ENCODE measurements at places on chromosomes 16 and 17.
A peak's percentile ranks its signal among the peaks of the same experiment; 100 is the strongest.

- no peak for DNase-seq
Observed at GRCh38 chr16:27779641-27780164, 229.8 kb downstream of the KATNIP start.

DNA sequence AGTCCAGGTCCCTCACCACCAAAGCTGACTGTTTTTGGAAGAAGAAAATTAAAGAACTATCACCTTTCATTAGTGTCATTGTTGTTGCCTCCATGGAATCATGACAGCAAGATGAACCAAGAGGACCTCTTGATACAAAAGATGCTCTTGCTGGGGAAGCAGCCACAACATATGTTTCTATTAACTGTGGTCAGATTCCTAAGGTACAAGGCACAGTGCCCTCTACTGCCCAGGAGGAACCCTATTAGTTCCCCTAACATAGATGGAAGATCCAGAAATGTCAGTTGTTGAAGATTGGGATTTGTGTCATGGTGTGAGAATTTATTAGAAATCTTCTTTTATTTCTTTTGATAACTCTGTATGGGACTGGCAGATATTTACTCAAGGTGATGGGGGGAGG, 188.2 kb upstream of the ANKFN1 start:
- DNase-seq = no peak

DNA sequence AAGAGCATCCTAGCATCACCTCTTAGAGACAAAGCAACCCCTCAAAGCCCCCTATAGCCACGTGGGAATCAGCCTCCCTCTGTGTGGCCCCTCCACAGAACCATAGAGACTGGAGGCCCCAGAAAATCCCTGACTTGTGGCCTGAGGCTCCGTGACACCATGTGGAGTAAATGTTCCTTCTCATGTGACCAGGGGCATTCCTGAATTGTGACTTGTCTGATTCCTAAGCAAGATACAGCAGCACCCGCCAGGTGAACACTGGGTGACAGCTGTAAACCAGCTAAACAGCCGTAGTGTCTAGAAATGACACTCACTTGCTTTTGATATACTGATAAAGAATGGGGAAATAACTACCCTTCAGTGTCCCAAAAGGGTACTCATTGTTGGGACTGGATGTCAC, 79.0 kb downstream of the DYNLRB2 start:
- no peak for DNase-seq

- no peak for DNase-seq
Observed at GRCh38 chr17:46770818-46771560, 47.5 kb downstream of the WNT3 start.

DNA sequence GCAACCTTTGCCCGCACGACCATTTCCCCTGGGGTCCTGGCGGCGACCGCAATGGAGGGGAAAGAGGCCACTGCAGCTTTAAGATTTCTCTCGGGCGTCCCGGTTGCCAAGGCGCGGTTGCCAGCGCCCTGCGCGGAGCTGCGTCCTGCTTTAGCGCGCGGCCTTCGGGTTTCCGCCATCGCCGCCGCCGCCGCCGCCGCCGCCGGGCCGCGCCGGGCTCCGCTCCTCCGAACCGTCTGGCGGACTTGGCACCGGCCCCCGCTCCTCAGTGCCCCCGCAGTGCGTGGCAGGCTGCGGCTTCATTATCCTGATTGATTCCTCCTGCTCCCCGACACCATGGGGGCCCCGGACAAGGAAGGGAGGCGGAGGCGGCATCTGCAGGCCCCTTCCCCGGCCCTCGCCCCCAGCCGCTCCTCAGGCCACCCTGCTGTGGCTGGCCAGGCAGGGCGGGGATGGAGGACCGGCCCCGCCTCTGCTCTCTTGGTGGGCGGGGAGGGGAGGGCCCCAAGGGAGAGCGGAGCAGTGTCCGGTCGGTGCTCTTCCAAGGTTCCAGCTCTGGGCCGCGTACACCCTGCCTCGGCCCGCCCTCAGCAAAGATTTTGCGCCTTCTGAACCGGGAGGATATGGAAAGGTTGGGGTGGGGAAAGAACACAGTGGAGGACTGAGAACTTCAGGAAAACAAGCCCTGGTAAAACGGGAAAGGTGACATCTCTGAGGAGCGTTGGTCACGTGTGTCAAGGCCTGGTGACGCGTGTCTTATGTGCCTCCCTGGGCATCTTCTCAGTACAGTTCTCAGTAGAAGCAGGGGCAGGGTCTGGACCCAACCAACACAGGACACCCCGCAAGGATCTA, 34.0 kb downstream of the NEUROD2 start:
- no peak for DNase-seq

GRCh38 chr17:28977659-28978355, 26.5 kb upstream of the PHF12 start:
- no peak for DNase-seq

GRCh38 chr16:74950511-74950910, 34.4 kb downstream of the WDR59 start:
- DNase-seq = no peak

DNA sequence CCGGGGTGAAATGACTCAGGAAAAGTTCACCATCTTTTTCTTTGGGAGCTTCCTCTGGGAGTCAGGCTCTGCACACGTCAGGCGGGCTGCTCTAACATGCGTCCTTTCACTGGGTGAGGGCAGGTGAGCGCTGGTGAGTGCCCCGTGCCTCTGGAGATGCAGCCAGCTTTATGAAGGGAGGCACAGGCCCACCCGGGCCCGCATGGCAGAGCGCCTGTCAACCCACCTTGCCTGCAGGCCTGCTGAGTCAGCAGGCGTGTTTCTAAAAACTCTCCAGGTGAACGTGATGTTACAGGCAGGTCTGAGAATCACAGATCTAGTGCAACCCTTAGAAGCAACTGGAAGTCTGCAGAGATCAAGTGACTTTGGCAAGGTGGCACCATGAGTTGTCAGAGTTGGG, 18.4 kb downstream of the MAP1LC3B start:
- no peak for DNase-seq

GRCh38 chr16:49620158-49620868, 235.6 kb downstream of the ZNF423 start:
- DNase-seq = no peak

GRCh38 chr16:79839466-79840341, 239.2 kb upstream of the MAF start:
- DNase-seq = no peak

DNA sequence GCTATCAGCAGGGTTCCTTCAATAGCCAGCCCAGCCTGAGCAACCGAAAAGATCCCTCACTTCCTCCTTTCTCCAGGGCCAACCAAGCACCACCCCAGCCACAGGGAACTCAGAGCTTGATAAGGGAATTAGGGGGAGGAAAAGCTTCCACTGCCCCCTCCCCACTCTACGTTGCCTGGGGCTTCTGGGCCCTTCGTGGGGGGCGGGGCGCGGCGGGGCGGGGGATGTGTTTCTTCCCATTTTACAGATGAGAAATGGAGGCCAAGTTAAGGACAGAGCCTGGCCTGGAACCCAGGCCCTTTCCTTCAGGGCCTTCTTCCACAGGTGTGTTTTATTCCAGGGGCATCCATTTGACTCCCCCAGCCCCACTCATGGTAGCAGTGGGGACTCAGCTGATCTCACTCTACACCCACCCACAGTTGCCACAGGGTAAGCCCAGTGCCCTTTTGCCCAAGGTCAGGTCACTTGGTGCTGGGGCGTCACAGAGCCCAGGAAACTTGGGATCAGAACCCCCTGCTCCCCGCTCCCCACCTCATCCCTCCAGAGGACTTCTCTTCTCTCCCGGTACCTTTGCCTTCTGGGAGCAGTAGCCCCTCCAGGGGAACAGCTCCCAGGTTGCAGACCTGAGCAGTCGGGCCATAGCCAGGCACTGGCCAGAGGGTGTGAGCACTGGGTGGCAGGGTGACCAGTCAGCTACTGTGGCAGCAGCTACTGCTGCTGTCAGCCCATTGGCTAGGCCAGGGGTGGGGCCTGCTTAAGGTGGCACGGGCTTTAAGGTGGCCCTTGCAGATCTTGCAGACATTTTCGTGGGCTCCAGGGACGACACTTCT, at the start of gene LDHD:
Gene LDHD, minus strand, starts transcription at position 700 of the 830 bp plus-strand sequence. Its CDS starts 60 bp downstream, at position 640.
- DNase-seq = no peak

GRCh38 chr17:7859028-7859427, 1.2 kb downstream of the CYB5D1 start:
- DNase-seq = no peak

- DNase-seq = no peak
Observed at GRCh38 chr16:31409433-31409832, 16.3 kb downstream of the ITGAD start.

- DNase-seq = no peak
Observed at GRCh38 chr17:38448208-38448771, 20.0 kb downstream of the ARHGAP23 start.

DNA sequence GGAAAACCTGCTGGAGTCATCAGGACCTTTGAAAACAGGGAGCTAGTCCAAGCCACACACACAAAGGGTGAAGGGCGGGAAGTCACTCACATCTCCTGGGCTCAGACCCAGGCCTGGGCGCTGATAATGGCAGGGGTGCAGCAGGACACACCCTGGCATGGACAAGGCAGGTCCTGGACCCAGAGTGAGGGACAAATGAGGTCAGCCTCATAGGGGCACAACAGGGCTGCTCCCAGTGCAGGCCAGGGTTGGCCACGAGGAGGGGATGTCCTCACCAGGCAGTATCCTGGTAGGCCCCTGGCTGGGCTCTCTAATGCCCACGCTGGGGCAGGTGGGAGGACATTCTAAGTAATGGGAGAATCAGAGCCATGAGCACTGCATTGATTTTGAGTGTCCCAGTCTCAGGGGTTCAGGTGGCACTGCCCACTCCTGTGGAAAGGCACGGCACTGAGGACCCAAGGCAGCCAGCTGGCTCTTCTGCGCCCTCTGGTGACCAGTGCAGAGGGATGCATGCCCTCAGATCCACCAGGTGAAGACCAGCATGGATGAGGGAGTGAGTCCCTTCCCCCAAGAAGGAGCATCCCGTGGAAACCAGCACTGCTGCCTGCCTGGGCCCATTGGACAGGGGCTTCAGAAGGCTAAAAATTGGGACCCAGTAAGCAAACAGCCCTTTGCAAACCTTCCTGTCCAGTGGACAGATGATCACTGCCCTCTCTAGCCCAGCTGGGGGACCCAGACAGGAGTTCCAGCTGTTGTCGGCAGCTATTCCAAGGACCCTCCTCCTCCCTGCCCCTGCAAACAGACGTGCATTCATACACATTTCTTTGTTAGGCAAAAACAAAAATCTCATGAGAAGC, 23.4 kb upstream of the SREBF1 start:
- peak; percentile 66 for DNase-seq

GRCh38 chr17:47213540-47213939, 4.4 kb downstream of the MYL4 start:
- no peak for DNase-seq

DNA sequence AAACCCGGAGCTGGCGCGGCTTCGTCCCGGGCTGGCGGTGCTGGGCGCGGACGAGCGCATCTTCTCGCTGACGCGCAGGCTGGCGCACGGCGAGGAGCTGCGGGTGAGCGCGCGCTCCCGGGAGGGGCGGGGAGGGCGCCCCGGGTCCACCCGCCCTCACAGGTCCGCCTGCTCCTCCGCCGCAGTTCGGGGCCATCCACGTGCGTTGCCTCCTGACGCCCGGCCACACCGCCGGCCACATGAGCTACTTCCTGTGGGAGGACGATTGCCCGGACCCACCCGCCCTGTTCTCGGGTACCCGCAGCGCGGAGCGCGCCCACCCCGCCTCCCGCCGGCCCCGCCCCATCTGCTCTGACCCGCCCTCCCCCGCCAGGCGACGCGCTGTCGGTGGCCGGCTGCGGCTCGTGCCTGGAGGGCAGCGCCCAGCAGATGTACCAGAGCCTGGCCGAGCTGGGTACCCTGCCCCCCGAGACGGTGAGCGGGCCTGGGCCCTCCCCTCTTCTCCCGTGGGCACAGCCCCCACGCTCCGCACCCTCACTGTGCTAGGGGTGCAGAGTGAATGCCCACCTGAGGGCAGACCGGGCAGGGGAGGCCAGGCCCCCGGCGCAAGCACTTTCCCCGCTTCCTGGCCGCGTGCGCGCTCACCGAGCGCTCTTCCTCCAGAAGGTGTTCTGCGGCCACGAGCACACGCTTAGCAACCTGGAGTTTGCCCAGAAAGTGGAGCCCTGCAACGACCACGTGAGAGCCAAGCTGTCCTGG, 1.4 kb downstream of the HAGHL start:
- peak; percentile 34 for DNase-seq

DNA sequence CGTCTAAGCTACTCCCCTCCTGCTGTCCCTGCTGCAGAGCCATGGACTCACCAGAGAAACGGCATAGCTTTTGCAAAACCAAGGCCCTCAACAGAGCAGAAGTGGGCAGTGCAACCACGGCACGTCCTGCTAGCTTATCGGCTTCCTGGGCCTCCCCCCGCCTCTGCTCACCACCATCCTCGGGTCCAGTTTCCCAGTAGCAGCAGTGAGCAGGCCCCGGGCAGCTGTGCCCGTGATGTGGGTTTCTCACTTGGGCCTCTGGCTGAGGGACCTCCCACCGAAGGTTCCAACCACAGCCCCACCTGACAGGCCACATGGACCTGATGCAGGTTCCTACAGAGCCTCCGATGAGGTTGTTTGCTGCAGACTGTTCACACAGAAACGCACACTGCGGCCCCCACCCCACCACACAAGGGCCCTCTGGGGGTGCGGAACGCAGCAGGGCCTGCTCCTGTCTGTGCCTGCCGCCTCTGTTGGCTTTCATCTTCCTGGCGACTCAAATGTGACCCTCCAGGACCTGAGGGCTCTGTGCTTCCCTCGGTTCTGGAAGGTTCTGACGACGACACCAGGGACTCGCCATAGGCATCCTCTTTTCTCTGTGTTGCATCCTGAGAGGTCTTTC, 24.8 kb downstream of the PDIA2 start:
- no peak for DNase-seq

DNA sequence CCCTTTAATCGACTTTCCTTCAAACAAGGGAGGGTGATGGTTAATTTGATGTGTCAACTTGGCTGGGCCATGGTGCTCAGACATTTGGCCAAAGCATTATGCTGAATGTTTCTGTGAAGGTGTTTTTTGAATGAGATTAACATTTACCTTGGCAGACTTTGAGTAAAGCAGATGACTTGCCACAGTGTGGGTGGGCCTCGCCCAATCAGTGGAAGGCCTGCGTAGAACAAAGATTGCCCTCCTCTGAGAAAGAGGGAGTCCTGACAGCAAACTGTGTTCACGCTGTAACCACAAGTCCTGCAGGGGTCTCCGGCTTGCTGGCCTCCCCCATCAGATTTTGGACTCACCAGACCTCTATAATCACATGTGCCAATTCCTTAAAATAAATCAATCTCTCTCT, 118.7 kb downstream of the SOX9 start:
- DNase-seq = no peak

DNA sequence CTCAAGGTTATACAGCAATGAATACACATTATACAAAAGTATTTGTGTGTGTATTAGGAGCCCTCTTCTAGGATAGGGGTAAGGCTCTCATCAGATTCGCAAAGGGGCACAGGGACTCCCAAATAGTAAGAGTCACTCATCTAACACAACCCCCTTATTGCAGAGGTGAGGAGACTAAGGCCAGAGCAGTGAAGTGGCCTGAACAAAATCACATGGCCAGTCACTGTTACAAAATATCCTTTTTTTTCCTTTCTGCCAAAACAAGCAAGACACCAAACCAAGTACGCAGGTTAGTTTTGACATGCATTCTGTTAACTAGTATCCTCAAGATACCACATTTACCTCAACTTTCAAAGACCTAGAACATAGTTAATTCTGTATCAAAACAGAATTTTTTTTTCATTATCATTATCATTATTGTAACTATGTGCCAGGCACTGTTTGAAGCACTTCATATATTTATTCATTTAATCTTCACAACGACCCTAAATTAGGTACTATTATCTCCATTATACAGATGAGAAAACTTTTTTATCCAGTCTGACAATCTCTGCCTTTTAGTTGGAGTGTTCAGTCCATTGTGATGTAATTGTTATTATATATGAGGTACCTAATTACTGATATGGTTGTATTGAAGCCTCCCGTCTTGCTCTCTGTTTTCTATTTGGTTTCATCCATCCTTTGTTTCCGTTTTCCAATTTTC, 25.7 kb downstream of the MMD start:
- DNase-seq = no peak

GRCh38 chr17:35807371-35808144, 1.7 kb upstream of the TAF15 start:
- DNase-seq = no peak
